ENCODE measurements at places on chromosomes 5 and 9. TPM values are rescaled to one million over a fixed set of nuclear protein-coding genes. Genes with fewer than 3 reads are reported as not detected.

C9orf50 gene
- polyA plus RNA-seq, result 0.28 TPM

- no peak for DNase-seq
Measured at GRCh38 chr5:177426566-177427210, at the start of gene GRK6. Gene GRK6 (plus strand): TSS chr5:177426676. CDS start chr5:177426846, 170 bp downstream.

- no peak for DNase-seq
Measured at GRCh38 chr5:4245076-4245475, 649.4 kb downstream of the IRX1 start.

F12 gene
- polyA plus RNA-seq, result 1.1 TPM

GRCh38 chr5:11164531-11165294 is 403.7 kb upstream of the DAP start:
- DNase-seq, result no peak

DNA sequence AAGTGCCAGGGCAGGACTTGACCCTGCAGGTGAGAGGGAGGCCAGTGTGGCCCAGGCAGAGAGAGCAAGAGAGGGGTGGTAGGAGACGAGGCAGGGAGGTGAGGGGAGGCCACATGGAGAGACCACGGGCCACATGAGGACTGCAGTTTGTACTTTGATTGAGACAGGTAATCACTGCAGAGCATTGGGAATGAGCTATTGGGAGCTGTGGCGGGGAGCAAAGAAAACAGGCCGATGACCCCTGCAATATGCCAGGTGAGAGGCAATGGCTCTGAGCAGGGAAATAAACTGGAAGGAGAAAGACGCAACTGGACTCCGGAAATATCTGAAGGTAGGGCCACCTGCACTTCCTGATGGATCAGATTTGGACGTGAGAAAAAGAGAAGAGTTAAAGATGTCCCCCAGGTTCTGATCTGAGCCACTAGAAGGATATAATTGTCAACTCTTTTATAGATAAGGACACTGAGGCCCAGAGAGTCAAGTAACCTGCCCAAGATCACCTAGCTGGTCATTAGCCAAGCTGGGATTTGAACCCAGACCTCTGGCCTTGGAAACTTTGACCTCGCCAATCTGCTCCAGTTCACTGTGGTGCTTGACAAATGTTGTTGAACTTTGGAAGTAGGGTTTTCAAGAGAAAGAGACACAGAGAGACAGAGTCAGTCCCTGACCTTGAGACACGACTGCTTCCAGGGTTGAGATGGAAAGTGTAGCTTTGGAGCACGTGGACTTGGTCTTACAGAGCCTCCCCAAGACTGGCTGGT is 42.3 kb downstream of the DUSP1 start:
- no peak for DNase-seq

GRCh38 chr9:137492464-137493363 is 33.6 kb upstream of the NSMF start:
- no peak for DNase-seq

TMEM252 gene
- polyA plus RNA-seq, result 0.24 TPM

GRCh38 chr5:158485604-158486081 is 614.1 kb downstream of the EBF1 start:
- DNase-seq, result no peak

DNA sequence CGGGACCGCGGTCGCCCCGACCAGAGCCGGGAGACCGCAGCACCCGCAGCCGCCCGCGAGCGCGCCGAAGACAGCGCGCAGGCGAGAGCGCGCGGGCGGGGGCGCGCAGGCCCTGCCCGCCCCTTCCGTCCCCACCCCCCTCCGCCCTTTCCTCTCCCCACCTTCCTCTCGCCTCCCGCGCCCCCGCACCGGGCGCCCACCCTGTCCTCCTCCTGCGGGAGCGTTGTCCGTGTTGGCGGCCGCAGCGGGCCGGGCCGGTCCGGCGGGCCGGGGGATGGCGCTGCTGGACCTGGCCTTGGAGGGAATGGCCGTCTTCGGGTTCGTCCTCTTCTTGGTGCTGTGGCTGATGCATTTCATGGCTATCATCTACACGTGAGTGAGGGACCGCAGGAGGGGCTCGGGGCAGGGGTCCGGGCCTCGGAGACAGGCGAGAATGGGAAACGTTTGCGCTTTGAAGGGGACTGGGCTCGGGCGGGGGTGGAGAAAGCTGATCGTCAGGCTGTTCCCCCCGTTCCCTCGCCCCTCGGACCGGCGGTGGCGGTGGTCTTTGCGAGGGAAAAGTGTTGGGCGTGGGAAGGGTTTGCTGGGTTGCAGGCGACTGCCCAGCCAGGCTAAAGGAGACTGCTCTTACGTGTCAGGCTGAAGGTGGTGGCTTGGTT is 457 bp downstream of the UGCG start:
- no peak for DNase-seq

DNA sequence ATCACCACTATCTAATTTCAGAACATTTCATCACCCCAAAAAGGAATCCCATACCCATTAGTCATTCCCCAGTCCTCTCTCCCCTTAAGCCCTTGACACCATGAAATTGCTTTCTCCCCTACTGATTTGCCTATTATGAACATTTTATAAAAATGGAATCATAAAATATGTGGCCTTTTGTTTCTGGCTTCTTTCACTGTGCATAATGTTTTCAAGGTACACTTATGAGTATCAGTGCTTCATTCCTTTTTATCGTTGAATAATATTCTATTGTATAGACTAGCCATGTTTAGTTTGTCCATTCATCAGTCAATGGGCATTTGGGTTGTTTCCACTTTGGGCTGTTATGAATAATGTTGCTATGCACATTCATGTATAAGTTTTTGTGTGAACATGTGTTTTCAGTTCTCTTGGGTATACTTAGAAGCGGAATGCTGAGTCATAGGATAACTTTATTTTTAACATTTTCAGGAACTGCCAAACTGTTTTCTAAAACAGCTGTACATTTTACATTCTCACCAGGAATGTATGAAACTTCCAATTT is 40.4 kb upstream of the FGF1 start:
- DNase-seq, result no peak

TCOF1 gene
- 22.8 TPM for polyA plus RNA-seq

GRCh38 chr5:17384181-17384580 is 113.8 kb upstream of the TAF11L2 start:
- DNase-seq, result no peak

HDAC3 gene
- polyA plus RNA-seq, result 45.3 TPM

- DNase-seq, result peak; percentile 81
Measured at GRCh38 chr9:104927912-104928740, at the start of gene ABCA1. Gene ABCA1 (minus strand): TSS chr9:104928155. CDS start chr9:104903679, 24,476 bp downstream.

- no peak for DNase-seq
Measured at GRCh38 chr9:34568774-34569173, 20.8 kb downstream of the CNTFR start.

SPATA6L gene
- polyA plus RNA-seq, result 1.2 TPM

GRCh38 chr5:123718238-123718637 is 206.3 kb downstream of the CSNK1G3 start:
- no peak for DNase-seq

- DNase-seq, result no peak
Measured at GRCh38 chr9:134570711-134571325, 70.8 kb upstream of the COL5A1 start.

DNA sequence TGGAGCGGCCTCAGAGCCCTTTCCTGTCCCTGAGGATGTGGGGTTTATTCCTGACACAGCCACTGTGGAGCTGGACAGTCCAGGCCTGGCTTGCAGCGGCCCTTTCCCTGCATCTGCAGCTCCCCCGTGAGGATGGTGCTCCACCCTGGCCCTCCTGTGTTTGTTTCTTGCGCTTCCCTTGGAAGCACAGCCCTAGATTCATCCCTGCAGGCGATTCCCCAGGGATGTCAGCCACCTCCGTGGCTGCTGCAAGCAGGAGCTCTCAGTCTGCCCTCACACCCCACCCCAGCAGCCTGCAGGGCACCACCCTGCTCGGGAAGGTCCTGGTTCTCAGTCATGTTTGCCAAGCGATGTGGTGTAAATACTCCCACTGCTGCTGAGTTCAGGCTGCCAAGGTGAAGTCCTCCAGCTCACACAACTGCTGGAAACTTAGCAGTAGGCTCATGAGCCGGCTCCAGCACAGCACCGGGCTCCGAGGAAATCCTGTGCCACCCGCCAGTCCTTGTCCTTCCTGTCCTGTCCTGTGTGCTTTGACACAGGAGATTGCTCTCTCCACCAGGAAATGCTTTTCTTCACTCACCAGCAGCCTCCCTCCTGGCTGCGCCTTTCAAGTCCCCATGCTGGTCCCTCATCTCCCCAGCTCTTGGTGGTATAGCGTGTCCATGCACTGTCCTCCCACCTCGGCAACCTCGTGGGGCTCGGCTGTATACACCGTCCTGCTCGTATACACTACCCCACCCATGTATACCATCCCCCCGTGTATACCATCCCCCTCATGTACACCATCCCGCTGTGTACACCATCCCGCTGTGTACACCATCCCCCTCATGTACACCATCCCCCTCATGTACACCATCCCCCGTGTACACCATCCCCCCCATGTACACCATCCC is 16.2 kb downstream of the ROPN1L start:
- no peak for DNase-seq

Measured in urinary bladder (tissue), 4 donors.